ENCODE measurements at places on chromosomes 7 and 10.

GRCh38 chr10:113947184-113948041, 93.0 kb downstream of the NHLRC2 start:
- DNase-seq = no peak

GRCh38 chr7:69622014-69622835, 23.9 kb downstream of the AUTS2 start:
- DNase-seq = no peak

- DNase-seq = no peak
These were observed 29.8 kb downstream of the PNLIPRP3 start for GRCh38 chr10:116457488-116457887.

GRCh38 chr7:22208799-22209198, 148.2 kb downstream of the RAPGEF5 start:
- no peak for DNase-seq

DNA sequence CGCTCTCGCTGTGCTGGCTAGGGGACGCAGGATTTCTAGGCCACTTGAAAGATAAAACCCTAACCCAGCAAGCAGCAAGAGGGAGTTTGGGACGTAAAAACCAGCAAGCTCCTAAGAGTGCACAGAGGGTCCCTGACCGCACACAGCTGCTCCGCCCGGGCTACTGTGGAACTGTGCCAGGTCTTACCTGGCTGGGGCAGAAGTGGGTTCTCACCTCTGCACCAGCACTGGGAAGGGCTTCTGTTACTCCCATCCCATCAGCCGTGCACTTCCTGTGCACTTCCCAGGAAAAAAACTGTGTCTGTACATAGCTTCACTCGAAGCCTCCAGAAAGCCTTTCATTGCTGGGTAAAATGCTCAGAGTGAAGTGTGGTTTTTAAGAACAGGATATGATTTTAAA, 45.9 kb upstream of the PTF1A start:
- no peak for DNase-seq

DNA sequence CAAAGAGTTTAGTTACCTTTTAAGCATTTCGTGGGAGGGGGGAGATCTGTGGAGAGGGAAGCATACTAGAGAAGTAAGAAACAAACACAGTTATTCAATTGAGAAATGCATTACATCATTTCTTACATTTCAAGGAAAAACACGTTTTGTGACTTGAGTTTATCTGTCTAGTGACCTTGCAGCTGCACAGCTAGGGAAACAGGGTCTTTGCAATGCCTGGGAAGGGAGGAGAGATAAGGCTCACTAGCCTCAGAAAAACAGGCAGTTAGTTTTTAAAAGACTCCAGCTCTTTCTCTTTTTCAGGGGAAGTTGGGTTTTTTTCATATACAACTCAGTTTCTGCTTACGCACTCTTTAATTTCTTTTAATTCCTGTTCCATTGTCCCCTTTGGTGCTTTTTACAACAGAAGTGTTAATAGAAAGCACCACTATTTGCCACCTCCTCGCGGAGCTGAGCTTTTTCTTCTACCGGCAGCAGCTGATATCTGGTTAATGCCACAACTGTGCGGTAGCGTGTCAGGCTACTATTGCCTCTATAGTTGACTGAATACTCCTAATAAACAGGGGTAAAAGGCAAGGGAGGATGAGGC, 5.6 kb downstream of the CYP3A43 start:
- DNase-seq = no peak

- peak; percentile 96 for DNase-seq
These were observed 182.2 kb downstream of the ADK start for GRCh38 chr10:74333174-74333573.

- no peak for DNase-seq
These were observed 171.5 kb downstream of the PARD3 start for GRCh38 chr10:34643620-34644019.

GRCh38 chr10:71864911-71865361, 13.9 kb upstream of the PSAP start:
- peak; percentile 82 for DNase-seq

GRCh38 chr7:155568842-155569494, 22.6 kb upstream of the CNPY1 start:
- no peak for DNase-seq

DNA sequence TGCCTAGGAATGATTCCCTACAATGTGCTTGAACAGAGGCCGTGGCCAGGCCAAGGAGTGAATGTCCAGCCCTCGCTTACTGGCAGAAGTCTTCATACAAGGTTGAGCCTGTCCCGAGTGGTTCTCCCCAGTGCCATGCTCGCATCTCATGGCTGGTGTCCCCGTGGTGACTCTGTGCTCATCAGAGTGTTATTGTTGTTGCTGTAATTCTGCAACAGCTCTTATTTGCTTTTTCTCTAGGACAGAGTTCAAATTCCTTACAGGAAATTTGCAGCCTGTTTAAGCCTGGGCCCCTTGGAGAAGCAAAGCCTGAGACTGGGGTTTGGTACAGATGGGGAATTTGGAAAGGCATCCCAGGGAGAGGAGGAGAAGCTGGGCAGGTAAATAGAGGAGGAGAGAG, 157.7 kb upstream of the PRR15 start:
- no peak for DNase-seq

- no peak for DNase-seq
These were observed 181.8 kb upstream of the CACNA2D1 start for GRCh38 chr7:82625377-82625776.

DNA sequence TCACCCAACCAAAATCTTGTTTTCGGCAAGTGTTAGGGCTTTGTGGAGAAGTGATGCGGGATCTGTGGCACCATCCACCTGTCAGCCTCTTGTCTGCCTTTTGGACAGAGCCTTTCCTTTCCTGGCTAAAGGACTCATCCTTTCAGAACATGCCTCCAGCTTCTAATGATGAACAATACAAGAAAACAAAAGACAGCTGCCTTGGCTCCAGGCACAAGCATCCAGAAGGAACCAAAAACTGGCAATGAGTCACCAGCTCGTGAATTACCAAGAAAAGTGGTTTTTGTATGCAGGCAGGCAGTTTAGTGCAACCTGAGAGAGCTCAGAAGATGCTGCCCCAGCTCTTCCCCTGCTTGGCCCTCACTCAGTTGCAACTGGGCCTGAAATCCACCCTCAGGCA, 84.6 kb upstream of the NAMPT start:
- peak; percentile 75 for DNase-seq

DNA sequence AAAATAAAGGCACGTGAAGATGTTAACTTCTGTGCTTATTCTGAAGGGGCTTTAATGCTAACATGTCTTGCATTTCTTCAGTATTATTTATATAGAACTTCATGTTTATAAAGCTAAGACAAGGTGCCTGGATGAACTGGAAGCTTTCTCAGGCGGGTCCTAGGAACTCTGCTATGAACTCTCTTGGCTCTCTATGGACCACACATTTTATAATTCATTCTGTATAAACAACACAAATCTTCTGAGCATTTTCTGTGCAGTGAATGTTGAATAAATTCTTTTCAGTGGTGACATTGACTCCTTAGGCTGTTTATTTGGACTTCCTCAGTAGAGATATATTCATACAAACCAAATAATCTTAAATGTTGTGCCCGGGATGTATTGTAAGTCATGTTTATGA, 79.6 kb downstream of the TRIL start:
- no peak for DNase-seq

- DNase-seq = no peak
These were observed 7.6 kb upstream of the ORAI2 start for GRCh38 chr7:102425639-102426267.

DNA sequence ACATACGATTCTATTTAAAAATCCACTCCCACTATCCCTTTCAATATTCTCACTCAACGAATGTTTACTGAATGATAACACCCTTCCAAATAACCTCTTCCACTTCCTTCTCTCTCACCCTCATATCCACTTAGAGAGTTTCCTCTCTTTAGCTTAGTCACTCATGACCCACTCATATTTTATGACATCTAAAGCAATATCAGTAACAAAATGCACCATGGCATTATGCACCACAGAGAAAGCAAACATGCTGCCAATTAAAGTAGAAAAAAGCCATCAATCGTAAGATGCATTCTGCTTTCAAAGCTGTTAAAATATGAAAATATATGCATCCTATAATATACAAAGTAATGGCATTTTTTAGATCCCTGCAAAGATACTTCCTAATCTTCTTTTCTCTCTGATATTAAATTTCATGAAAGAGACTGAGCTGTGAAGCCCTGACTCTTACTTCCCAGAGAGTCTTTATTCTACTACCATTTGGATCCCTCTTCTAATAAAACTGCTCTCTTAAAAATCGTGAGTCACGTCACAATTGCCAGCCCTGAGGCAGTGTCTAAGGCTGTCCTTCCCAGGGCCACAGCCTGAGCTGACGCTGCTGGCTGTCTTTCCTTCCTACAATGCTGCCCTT, 283.0 kb upstream of the KLF6 start:
- DNase-seq = no peak

DNA sequence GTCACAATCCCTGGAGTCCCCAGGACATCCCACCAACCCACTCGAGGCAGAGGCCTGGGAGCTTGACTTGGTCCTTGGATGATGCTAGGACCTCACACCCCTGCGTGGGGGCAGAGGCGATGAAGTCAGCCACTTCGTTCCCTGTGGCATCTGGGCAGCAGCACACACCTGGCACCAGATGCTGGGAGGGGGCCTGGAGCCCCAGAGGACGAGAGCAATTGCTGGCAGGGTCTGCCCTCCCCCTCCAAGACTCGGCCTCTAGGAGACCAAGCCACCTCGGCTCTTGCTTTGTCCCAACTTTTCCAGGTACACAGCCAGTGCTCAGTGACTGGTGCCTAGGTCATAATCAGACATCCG, 39.1 kb downstream of the DPYSL4 start:
- no peak for DNase-seq

Measured in fibroblast of skin of abdomen (primary cell).